ENCODE measurements at places on chromosomes 16 and 17. TPM values are rescaled to one million over a fixed set of nuclear protein-coding genes. Genes with fewer than 3 reads are reported as not detected.

GRCh38 chr17:12522336-12522735, 143.4 kb upstream of the MYOCD start:
- DNase-seq, result no peak

GRCh38 chr17:76467366-76467765, at the start of gene AANAT:
AANAT (plus strand) TSS chr17:76467603; CDS start chr17:76468747, 1,144 bp downstream.
- no peak for DNase-seq

DNA sequence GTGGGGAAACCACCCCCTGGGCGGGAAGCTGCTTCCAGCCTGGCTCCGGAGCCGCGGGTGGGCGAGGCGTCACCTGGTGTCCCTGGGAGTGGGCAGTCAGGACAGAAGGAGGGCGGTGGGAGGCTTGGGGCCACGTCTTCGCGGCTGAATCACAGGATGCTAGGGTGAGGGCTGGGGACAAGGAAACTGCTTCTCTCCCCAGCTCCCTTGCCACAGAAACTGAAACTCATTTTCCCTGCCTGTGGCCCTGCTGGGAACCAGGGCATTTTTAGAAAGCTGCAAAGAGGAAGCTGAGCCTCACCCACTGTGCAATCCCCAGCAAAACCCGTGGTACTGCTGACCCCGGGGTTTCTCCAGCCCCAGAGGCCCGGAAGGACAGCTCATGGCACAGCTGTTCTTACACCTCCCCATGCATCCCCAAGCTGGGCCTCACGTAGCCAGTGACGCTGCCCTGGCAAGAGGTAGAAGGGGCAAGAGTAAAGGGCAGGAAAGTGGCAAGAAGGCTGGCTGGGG, 8.2 kb downstream of the RHBDF2 start:
- no peak for DNase-seq

DNA sequence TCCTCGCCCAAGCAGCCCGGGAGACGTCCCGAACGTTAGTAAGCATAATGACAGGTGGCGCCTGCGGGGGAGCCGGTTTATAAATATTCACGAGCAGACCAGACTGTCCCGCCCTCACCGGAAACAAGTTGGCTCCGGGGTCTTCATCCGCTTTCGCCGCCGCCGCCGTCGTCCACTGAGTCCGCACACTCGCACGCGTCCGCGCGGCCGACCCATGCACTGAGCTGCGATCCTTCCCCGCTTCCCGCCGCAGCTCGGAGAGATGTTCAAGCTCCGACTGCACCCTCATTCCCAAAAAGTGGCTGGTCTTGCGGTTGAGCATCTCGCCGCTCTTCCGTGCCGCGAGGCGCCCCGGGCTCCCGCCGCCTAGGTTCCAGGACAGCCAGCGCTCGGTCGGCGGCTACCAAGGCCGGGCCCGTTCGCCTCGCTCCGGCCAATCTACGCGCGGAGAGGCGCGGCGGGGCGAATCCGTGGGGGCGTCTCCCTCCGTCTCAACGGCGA, 385 bp downstream of the CFAP119 start:
- no peak for DNase-seq

DNA sequence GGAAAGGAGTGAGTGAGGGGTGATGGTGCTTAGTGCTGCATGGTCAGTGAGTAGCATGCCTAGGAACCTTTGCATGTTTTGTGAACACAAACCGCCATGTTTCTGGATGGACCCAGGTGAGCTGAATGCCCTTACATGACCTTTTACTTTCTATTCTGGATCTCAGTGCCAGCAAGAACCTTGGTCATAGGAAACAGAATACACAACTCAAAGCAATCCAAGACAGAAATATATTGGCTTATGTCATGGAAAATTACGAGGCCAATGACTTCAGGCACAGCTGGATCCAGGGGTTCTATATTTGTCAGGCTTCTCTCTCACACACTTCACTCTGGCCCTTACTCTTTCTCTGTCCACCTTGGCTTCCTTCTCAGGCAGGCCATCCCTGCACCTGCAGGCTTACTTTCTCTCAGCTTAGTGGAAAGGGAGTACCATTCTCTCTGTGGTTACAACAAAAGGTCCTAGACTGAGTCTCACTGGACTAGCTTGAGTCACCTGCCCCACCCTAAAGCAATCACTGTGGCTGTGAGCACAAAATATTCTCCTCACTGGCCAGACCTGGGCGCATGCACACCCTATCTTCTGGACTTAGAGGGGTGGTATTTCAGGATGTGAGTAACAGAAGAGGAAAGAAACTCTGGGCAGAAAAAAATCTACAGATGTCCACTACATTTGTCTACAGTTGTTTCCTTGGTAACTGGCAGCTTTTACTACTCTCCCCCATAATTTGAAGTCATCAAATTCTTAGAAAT, 20.4 kb upstream of the CPNE2 start:
- DNase-seq, result no peak

GRCh38 chr16:2339521-2340484, 725 bp downstream of the ABCA3 start:
- peak; percentile 36 for DNase-seq

- DNase-seq, result no peak
These were observed 5.2 kb downstream of the WFDC1 start for GRCh38 chr16:84299734-84300440.

DNA sequence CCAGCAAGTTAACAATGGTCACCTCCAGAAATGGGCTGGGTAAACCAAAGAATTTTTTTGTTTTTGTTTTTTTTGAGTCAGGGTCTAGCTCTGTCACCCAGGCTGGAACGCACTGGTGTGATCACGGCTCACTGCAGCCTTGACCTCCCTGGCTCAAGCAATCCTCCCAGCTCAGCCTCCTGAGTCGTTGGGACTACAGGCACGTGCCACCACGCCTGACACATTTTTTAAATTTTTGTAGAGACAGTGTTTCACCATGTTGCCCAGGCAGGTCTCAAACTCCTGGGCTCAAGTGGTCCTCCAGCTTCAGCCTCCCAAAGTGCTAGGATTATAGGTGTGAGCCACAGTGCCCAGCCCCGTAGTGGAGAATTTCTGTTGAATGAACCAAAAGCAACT, 1.7 kb downstream of the SPSB3 start:
- no peak for DNase-seq

- no peak for DNase-seq
These were observed 24.5 kb downstream of the FCSK start for GRCh38 chr16:70478912-70479341.

GRCh38 chr16:87436225-87437172, 44.4 kb downstream of the MAP1LC3B start:
- DNase-seq, result no peak

DNA sequence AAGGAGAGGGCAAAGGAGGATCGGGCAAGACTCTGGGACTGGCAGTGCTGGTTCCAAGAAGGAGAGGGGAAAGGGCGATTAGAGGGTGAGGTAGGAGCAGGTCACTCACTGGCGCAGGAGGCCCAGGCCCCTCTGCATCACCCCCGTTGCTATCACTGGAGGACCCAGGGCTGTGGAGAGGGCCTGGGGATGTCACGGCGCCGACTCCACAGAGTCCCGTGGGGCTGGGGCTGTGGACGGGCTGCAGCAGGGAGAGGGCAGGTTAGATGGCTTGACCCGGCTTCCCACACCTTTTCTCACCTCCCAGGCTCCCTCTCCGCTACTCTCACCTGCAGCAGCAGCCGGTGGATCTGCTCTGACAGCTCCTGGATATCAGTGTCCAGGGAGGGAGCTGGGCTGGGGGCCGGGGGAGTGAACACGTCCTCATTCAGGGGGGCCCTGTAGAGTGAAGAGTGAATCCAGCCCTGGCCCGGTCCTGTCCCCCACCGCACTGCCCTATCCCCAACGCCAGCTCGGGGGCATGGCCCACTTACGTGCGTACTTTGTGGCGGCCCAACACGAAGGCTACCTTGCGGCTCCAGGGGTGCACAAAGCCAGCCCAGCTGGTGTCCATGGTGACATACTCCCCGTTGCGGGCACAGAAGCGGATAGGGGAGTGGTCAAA, 4.9 kb downstream of the PER1 start:
- no peak for DNase-seq

GRCh38 chr17:81901167-81902022, 643 bp upstream of the NPB start:
- DNase-seq, result no peak

GRCh38 chr17:34763728-34764665, 184.6 kb downstream of the TMEM132E start:
- DNase-seq, result no peak

GRCh38 chr16:68445458-68445857, 2.9 kb downstream of the SMPD3 start:
- peak; percentile 41 for DNase-seq

DNA sequence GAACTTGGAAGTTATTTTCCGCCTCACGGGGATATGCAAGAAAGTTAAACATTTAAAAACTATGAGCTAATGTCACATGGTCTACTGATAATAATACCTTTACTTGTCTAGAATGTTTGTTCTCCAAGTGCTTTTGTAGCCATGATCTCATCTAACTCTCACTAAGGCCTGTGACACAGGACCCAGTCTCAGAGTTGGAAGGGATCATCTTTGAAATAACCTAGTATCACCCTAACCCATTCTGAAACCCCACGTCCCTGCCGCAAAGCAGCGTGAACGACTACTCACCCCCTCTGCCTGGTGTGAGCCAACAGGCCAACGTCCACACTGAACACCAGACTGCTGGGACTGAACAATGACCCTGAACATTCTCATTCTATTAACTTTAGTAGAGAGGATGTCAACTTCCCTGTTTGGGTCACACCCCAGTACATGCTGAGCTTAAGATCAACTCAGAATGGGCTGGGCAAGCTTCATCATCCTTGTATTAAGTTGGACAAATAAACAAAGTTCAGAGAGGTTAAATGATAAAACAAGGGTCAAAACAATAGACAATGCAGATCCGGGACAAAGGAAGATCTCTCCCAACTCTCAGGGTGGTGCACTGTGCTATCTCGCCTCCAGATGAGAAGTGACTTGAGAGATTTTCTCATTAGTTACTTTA, 54.8 kb upstream of the BCAR1 start:
- no peak for DNase-seq

GRCh38 chr17:49545806-49546545, 29.7 kb upstream of the NXPH3 start:
- DNase-seq, result no peak

DNA sequence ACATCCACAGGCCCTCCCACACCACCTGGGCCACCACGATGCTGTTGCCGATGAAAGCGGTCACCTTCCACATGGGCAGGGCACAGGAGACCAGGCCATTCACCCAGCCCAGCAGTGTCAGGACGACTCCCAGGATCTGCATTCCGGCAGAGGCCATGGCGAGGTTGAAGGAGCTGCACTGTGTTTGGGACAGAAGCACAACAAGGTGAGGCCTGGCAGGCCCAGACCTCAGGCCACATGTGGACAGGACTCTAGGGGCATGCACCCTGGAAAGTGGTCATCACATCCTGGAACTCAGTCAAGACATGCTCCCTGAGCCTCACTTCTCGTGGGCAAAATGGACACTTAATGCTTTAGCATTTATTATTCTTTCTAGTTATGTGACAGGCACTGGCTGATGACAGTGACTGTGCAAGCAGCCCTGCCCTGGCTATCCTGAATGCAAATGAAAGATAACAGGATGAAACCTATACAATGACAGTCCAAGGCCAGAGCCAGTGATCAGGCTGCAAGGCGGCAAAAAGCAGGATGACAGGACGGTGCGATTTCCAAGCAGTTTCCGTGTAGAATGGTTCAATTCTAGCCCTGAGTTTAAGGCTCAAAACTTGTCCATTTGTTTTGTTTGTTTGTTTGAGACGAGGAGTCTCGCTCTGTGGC, 2.0 kb downstream of the CLDN6 start:
- DNase-seq, result no peak

- DNase-seq, result no peak
These were observed 58.3 kb downstream of the SRCIN1 start for GRCh38 chr17:38547444-38547843.

DNA sequence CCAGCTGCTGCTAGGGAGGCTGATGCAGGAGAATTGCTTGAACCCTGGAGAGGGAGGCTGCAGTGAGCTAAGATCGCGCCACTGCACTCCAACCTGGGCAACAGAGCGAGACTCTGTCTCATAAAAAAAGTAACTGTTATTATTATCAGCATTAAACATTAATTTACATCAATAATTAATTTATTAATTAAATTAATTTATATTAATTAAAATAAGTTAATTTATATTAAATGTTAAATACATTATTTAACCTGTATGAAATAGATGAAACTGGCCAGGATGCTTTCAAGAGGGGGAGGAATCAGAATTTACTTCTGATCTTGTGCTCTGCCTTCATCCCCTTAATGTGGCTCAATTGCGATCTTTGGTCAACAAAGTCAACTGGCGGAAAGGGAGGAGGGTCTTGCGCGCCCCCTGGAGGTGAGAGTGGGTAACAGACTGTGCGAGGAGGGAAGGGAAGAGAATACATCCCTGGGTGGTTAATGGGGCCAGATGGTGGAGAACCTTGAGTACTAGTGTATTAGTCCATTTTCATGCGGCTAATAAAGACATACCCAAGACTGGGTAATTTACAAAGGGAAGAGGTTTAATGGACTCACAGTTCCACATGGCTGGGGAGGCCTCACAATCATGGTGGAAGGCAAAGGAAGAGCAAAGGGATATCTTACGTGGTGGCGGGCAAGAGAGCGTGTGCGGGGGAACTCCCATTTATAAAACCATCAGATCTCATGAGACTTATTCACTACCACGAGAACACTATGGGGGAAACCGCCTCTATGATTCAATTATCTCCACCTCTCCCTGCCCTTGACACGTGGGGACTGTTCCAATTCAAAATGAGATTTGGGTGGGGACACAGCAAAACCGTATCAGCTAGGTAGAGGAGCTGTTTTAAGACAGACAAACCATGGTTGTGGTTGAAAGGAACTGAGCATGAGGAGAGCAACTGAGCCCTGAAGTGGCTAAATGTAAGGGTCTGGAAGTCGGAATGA, 15.7 kb upstream of the CPPED1 start:
- peak; percentile 37 for DNase-seq

GRCh38 chr17:45948498-45948880, 50.6 kb upstream of the STH start:
- DNase-seq, result no peak

Gene CDH1
- 95.9 TPM for polyA plus RNA-seq

Gene NEUROD2
- polyA plus RNA-seq, result 0.06 TPM

Gene IGF2BP1
- 25.4 TPM for polyA plus RNA-seq

Gene NOG
- polyA plus RNA-seq, result 1.1 TPM

Gene SECTM1
- polyA plus RNA-seq, result 1.8 TPM

Gene SOCS1
- 9.1 TPM for polyA plus RNA-seq

Gene RND2
- polyA plus RNA-seq, result 4.2 TPM

Gene NUDT7
- polyA plus RNA-seq, result 11.8 TPM

Gene CTRB2
- 0.07 TPM for polyA plus RNA-seq

Gene IRX5
- polyA plus RNA-seq, result 7.9 TPM

Gene DNAJA3
- 48.6 TPM for polyA plus RNA-seq

Gene IGFALS
- 2.4 TPM for polyA plus RNA-seq

Gene TMEM220
- 8.4 TPM for polyA plus RNA-seq

All from renal pelvis (tissue), 12 donors.